ENCODE measurements at places on chromosomes 3 and 15.

DNA sequence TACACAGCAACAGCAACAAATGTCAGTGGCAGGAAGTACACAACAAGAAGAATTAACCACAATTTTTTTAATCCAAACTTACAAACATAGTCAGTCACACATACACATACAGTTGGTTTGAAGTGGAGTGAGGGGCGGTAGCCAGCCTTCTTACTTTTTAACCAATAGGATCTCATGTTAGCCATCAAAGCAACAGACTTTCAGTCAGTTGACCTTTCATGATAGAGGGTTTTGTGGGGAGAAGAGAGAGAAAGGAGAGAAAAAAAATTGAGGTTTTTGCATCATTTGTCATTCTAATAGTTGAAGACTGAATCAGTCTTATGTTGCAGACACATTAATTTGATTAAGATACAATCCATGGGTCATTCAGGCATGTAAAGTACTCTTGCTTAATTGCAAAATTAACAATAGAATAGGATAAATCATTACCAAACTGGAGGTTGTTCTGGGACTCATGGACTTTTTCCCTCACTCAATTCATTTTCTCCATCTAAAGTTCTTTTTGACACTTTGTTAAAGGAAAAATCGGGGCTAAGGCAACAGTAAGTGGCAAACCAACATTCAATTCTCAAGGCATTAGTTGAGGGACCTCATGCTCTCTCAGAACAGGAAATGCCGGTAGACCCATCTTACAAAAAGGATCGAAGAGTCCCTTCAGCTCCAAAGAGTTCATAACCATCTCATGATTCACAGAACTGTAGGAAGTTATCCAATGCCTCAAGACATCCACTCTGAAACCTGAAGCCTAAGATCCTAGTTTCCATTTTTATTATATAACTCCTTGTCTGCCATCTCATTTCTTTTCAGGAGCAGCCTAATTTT lies 159.5 kb upstream of the LPP start:
- no peak for DNase-seq

DNA sequence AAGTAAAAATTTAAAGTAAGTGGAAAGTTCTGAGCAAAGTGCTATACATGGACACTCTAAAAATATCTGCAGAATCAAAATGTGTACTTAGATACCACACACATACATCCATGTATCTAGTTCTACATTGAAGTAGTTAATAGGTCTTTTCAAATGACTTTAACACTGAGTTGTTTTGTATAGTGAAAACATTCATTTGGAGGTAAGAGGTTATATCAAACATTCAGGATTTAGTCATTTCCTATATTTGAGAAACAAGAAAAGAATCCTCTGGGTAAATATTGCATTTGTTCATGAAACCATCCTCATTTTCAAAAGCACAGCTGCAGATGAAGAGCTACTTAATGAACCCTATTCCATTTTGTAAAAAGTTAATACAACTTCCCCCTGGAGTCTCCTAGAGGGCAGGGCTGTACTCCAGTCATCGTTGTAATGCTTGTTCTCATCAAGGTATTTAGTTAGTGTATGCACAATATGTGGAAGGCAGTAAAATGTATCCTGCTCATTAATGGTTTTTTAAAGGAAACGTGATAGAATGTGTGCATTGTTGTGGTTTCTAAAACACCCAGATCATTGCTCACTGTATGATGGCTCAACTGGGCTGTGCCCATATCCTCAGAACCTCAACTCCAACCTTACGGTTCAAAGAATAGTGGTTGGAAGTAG lies 26.2 kb downstream of the ARPP21 start:
- no peak for DNase-seq

DNA sequence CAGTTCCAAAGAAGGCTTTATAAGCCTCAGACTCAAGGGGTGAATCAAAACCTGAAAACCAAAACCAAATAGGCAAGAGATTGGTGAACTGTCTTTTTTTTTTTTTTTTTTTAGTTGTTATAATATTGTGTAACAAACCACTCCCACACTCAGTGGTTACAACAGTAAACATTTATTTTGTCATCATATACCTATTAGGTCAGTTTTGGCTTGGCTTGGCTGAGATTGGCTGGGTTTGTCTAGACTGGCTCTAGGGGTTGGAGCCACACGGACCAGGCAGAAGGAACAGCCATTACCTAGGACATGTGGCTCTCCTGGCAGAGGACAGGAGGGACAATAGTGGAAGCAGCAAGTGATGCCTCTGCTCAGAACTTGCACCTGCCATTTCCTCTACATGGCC lies 26.4 kb upstream of the RYR3 start:
- DNase-seq = no peak

GRCh38 chr3:128808672-128809071 lies 70.7 kb upstream of the ACAD9 start:
- no peak for DNase-seq

DNA sequence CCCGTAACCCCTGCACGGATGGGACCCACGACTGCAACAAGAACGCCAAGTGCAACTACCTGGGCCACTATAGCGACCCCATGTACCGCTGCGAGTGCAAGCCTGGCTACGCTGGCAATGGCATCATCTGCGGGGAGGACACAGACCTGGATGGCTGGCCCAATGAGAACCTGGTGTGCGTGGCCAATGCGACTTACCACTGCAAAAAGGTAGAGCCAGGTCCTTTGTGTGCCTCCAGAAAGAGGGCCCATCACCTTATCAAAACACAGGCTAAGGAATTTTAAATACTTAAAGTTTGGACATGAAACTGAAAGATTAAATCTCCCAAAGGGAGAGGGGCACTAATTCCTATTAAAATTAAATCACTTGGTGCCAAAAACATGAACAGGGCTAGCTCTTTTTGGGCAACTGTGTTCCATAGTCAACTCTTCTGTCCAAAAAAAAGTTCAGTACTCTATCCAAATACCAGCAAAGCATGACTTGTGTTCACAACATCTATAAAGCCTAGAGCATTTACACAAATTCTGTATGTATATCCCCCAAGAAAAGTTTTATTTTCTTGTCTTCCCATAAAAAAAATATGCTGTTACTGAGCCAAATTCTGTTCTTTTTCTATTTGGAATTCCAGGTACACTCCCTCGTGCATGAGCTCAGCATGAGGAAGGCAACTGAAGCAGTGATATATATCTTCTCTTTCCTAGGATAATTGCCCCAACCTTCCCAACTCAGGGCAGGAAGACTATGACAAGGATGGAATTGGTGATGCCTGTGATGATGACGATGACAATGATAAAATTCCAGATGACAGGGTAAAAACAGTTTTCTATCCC lies 9.2 kb downstream of the THBS1 start:
- no peak for DNase-seq

GRCh38 chr15:45810201-45810600 lies 175.4 kb downstream of the SQOR start:
- no peak for DNase-seq

DNA sequence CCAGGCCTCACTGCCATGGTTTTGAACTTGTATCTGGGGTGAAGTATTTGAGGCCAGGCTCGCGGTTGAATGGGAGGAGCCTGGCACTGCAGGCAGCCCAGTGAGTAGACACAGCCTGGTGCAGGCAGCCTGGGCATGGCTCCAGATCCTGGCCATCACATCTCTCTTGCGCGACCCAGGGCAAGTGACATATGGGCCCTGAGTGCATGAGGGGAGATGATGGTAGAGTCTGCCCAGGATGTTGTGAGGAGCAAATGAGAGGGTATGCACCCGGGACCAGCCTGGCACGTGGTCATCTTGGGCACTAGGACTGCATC lies 103.5 kb downstream of the TBC1D2B start:
- no peak for DNase-seq
